CD4-positive, alpha-beta T cell (primary cell): ENCODE measurements at places on chromosomes 5 and 9.

DNA sequence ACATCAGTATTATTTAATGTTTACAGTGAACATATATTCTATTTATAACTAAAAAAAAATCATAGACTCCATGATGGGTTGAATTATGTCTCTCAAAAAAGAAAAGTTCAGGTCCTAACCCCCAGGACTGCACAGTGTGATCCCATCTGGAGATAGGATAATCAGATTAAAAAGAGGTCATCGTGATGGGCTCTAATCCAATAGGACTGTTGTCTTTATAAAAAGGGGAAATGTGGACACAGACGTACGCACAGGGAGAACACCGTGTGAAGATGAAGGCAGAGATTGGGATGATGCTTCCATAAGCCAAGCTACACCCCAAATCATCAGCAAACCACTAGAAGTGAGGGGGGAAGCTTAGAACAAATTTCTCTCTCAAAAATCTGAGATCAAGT is 221.4 kb downstream of the SNX18 start:
- DNase-seq: no peak

DNA sequence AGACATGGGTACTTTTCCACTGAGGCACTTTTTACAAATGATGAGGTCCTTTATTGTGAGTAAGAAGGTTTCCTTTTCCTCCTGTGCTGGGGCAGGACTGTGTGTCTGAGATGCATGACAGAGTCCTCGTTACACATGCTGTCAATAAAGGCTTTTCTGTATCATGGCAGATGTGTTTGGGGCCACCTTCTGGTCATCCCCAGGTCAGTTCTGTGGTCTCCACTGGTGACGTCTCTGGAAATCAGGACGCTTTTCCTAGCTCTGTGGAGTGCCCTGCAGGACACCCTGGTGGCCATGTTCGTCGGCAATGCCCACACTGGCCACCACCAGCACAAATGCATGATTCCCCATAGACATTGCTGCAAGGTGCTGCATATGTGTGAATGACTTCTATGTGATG is 2.8 kb downstream of the CMBL start:
- no peak for DNase-seq

DNA sequence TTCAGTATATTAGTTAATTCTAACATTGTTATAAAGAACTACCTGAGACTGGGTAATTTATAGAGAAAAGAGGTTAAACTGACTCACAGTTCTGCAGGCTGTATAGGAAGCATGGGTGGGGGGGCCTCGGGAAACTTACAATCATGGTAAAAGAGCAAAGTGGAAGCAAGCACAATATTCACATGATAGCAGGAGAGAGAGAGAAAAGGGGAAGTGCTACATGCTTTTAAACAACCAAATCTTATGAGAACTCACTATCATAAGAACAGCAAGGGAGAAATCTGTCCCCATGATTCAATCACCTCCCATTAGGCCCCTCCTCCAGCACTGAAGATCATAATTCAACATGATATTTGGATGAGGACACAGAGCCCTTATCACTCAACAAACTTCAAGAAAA is 324.9 kb downstream of the ZNF608 start:
- no peak for DNase-seq

- peak; percentile 72 for DNase-seq
Measured at GRCh38 chr9:91036826-91037510, 235.3 kb downstream of the SYK start.

- DNase-seq: no peak
Measured at GRCh38 chr9:81314490-81314889, 374.9 kb downstream of the TLE1 start.

GRCh38 chr5:63029891-63030290 is 451.3 kb downstream of the LRRC70 start:
- no peak for DNase-seq

DNA sequence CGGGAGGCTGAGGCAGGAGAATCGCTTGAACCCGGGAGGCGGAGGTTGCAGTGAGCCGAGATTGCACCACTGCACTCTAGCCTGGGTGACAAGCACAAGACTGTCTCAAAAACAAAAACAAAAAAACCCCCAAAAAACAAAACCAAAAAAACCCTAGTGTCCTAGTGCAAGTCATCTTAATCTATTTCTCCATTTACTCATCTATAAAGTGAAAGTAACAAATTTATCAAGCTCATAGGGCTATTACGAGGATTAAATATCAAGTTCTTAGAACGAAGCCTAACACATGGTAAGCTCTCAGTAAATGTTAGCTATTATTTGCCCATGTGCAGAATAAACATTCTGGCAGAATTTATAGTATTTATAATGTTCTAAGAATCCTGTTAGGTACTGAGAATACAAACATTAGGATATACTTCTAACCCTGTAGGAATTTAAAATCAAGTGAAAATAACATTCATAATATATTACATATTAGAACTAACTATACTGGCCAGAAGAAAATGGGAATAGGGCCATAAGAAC is 45.0 kb downstream of the GOLPH3 start:
- DNase-seq: no peak

DNA sequence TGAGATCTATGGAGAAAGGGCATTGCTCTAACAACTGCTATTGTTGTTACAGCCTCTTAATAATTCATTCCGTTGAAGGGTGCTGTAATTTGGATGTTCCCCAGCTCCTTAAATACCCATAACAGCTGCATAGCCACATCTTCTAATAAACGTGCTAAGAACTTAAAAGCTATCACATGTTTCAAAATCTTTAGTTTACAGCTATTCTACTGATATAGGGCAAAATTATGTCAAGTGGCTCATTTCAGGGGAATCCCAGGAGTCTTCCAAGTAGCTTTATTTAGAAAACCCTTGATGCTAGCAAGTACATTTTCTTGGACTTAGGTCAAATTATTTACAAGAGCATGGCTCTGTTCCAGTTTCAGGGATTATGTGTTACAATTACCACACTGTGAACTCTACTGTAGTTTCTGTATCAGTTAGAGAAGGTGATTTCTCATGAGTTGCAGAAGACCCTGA is 990.4 kb upstream of the ACO1 start:
- no peak for DNase-seq

DNA sequence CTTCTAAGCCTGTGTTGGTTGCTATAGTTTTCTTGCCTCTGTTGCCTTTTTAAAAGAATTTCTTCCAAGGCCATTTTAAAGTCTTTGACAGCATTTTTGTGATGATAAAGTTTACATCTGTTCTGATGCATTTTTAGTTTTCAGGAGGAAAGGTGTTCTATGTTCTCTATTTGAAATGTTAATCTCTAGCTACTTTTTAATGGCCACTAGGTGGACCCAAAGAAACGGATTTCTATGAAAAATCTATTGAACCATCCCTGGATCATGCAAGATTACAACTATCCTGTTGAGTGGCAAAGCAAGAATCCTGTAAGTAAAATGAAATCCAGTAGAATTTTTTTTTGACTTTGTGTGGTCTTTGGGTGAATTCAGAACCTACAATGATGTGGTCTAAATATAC is 60.2 kb downstream of the MELK start:
- no peak for DNase-seq

GRCh38 chr5:157284458-157285212 is 18.7 kb downstream of the CYFIP2 start:
- no peak for DNase-seq

DNA sequence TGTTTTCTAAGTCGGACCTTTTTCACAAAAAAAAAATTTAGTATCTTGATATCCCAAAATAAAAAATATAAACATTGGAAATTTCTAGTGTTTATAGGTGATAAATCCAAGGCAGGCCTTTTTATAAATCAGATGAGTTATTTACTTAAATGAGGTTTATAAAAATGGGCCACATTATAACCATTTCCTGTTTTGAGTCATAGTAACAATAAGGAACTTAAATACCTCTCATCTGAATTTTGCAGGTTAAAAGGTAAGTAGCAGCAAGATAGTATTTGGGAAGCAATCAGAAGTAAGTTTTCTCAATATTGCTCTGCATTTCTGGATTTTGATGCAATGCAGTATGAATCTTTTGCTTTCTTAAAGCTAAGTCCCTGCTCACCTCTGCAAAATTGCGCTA is 3.9 kb downstream of the SPTAN1 start:
- peak; percentile 27 for DNase-seq

DNA sequence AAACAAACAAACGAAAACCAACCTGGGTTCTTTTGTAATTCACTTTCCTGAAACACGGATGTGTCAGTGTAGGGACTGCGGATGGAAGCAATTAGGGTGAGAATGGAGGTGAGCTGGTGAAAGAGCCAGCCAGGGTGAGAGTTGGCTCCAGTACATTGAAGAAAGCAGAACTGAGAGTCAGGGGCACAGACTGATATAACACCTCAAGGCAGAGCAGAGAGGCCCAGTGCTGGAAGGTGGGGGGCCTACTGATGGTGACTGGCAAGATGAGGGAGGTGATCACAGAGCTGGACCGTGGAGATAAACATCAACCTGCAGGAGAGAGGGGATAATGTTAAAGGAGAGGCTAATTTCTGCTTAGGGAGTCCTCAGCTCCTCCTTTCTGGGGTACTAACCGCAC is 221.1 kb downstream of the MAN2A1 start:
- no peak for DNase-seq

DNA sequence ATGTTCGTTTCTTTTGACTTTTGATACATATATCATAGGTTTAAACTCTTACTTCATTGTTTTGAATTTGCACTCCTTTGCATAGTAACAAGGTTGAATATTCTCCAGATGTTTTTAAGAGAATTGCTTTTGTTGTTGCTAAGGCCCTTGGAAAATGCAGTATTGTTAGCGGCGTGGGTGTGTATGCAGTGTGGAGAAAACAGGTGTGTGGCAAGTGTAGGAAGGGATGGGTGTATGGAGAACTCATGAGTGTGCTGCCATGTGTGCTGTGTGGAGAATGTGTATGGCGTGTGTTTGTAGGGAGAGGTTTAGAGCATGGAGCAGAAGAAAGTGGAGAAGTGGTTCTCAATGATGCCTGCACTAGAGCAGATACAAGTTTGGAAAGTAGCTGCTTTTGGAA is 87.3 kb downstream of the WWC1 start:
- DNase-seq: no peak

DNA sequence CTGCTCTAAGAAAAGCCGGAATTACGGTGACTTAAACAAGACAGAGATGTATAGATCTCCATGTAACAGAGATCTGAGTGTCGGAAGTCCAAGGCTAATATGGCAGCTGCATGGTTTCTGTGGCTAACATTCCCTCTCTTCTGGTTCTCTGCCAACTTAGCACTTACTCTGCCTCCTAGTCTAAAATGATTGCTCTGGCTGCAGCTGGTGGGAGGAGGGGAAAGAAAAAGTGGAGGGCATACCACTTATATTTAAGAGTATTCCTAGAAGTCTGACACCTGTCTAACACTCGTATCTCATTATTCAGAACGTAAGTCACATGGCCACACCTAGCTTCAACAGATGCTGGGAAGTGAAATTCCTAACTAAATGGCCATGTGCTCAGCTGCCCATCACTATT is 551.5 kb upstream of the TLE4 start:
- no peak for DNase-seq

GRCh38 chr5:66553916-66554575 is 42.1 kb upstream of the MAST4 start:
- peak; percentile 37 for DNase-seq

GRCh38 chr9:19768798-19769197 is 20.0 kb downstream of the SLC24A2 start:
- no peak for DNase-seq

DNA sequence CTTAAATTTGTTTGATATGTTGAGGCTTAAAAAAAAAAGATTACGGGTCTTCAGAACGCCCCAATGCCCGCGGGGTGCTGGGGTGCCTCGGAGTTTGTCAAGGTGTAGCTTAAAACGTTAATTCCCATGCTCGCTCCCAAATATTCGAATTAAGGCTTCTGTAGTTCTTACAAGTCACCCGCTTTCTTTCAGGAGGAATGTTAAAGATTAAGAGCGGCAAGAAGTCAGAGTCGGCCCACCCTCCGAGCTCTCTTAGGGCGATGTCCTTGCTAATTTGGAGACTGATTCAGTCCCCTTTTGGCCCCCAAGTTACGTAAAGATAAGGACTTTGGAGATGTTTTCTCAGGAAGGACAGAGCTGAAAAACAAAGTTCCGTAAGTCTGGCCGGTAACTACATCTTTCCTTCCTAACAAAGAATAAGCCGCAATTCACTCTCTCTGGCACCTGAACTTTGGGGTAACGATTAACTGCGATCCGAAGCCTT is 746 bp upstream of the NPM1 start:
- no peak for DNase-seq

- DNase-seq: no peak
Measured at GRCh38 chr9:121297389-121297788, 29.4 kb downstream of the GSN start.

- DNase-seq: no peak
Measured at GRCh38 chr5:137689306-137689705, 46.6 kb downstream of the KLHL3 start.

DNA sequence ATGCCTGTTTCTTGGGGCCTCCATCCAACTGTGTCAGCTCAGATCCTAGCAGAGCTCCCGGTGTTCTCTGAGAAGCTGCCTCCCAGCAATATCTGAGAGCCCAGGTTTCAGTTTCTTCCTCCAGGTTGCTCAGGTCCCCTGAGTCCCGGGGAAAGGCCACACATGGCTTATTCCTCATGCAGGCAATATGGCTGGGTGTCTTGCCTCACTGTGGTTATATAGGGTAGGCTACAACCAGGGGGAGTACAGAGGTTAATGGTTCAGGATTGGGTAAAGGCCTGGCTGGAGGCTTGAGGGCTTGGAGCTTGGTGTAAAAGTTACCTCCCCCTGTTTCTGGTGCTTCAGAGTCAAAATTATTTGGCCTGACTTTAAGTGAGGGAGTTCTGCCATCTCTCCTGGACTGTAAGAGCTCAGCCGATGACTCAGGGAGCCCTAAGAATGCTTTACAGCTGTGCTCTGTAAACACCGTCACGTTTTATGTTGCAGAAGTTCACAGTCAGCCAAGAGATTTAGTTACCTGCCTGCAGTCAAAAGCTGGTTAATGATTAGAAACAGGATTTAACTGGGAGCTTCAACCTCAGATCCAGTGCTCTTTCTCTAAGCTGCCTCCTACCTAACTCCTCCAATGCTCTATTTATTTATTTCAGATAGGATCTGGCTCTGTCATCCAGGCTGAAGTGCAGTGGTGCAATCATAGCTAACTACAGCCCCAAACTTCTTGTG is 24.3 kb upstream of the UBAP2 start:
- no peak for DNase-seq

DNA sequence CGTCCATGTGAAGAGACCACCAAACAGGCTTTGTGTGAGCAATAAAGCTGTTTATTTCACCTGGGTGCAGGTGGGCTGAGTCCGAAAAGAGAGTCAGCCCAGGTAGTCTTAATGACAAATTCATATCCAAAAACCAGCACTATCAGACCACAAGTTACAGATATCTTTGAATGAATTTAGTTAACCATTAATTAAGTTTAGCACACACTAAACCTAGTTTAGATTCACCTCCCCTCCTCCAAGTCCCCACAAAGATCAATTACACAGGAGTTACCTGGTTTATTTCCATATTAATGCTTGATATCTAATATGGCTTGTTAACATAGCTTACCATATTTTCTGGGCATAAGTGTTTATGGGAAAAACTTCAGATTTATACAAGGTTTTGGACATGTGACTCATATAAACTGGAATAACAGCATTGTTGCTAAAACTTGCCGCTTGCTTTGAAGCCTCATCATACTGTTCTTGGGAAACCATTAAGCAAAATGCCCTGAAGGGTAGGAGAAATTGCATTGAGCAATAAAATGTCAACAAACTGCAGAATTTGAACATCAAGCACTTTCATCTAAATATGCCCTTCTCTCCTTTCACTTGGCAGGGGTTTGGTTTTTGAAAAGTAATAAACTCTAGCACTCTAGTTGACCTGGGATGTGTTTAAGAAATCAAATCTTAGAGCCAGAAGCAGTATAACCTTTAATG is 166.9 kb downstream of the SNCAIP start:
- DNase-seq: no peak
